ENCODE measurements at places on chromosomes 3 and 15. TPM values are rescaled to one million over a fixed set of nuclear protein-coding genes. Genes with fewer than 3 reads are reported as not detected.
A peak's percentile ranks its signal among the peaks of the same experiment; 100 is the strongest.

Gene WNT7A
- not detected for total RNA-seq

Gene CYP1A2
- total RNA-seq, result not detected

Gene COL8A1
- total RNA-seq, result 1.9 TPM

Gene SAMD7
- total RNA-seq, result not detected

Gene ADAMTS17
- total RNA-seq, result 4.2 TPM

Gene PYGO1
- 0.30 TPM for total RNA-seq

Gene KLF15
- total RNA-seq, result 1.9 TPM

Gene RAD54L2
- total RNA-seq, result 16.4 TPM

Gene ROBO2
- total RNA-seq, result 0.88 TPM

Gene CELF6
- total RNA-seq, result 0.74 TPM

Gene CAND2
- 0.72 TPM for total RNA-seq

Gene CELSR3
- total RNA-seq, result 2.0 TPM

GRCh38 chr15:69786136-69786701 is 311.5 kb downstream of the TLE3 start:
- no peaks in the 10 kb centered on the region for H3K4me1 ChIP-seq
- no peak for DNase-seq
- H3K27ac ChIP-seq, result no peak overlapping the region
- no peak overlapping the region for H3K4me3 ChIP-seq
- H3K27me3 ChIP-seq, result no peaks in the 10 kb centered on the region
- H3K36me3 ChIP-seq, result no peaks in the 10 kb centered on the region

GRCh38 chr15:50544368-50544767 is 2.1 kb downstream of the USP50 start:
- H3K27me3 ChIP-seq, result no peaks in the 10 kb centered on the region
- no peaks in the 10 kb centered on the region for H3K36me3 ChIP-seq
- H3K4me1 ChIP-seq, result no peaks in the 10 kb centered on the region
- H3K27ac ChIP-seq, result no peak overlapping the region
- H3K4me3 ChIP-seq, result no peak overlapping the region

GRCh38 chr3:143294188-143294587 is 174.6 kb downstream of the CHST2 start:
- DNase-seq, result no peak
- H3K4me1 ChIP-seq, result no peaks in the 10 kb centered on the region
- H3K27ac ChIP-seq, result no peak overlapping the region
- H3K4me3 ChIP-seq, result no peak overlapping the region
- H3K36me3 ChIP-seq, result no peaks in the 10 kb centered on the region

- no peak for DNase-seq
- H3K4me3 ChIP-seq, result no peak overlapping the region
Observed at GRCh38 chr3:113658107-113658506, 38.3 kb downstream of the USF3 start.

GRCh38 chr3:195101001-195101583 is 169.9 kb downstream of the XXYLT1 start:
- no peaks in the 10 kb centered on the region for H3K27me3 ChIP-seq
- H3K4me1 ChIP-seq, result no peaks in the 10 kb centered on the region
- H3K36me3 ChIP-seq, result no peaks in the 10 kb centered on the region
- H3K27ac ChIP-seq, result peak overlapping the region; percentile 28
- H3K4me3 ChIP-seq, result no peak overlapping the region

DNA sequence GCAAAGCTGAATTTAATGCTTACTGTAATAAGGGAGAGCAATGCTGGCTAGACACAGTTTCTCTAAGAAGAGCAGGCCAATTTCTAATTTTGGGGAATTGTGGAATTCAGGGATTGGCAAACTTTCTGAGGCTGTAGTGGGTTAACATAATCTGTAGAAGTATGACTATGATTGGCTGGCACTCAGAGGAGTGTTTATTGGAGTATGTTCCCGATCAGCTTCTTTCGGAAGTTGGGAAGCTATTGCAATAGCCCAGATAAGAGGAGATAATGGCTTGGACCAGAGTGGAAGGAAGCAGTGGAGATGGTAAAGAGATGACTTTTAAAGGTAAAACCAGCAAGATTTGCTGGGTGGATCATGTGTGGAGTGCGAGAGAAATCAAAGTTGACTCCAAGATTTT is 19.4 kb downstream of the TMOD3 start:
- H3K36me3 ChIP-seq, result no peaks in the 10 kb centered on the region
- H3K27ac ChIP-seq, result no peak overlapping the region
- DNase-seq, result no peak
- no peaks in the 10 kb centered on the region for H3K27me3 ChIP-seq

- H3K4me3 ChIP-seq, result no peak overlapping the region
- no peak overlapping the region for H3K27ac ChIP-seq
- no peaks in the 10 kb centered on the region for H3K36me3 ChIP-seq
- H3K4me1 ChIP-seq, result no peaks in the 10 kb centered on the region
Observed at GRCh38 chr15:47820057-47820746, 102.9 kb downstream of the SEMA6D start.

- DNase-seq, result no peak
- no peak overlapping the region for H3K27ac ChIP-seq
- no peaks in the 10 kb centered on the region for H3K36me3 ChIP-seq
- H3K4me3 ChIP-seq, result no peak overlapping the region
Observed at GRCh38 chr3:72907131-72907711, 19.4 kb downstream of the GXYLT2 start.

DNA sequence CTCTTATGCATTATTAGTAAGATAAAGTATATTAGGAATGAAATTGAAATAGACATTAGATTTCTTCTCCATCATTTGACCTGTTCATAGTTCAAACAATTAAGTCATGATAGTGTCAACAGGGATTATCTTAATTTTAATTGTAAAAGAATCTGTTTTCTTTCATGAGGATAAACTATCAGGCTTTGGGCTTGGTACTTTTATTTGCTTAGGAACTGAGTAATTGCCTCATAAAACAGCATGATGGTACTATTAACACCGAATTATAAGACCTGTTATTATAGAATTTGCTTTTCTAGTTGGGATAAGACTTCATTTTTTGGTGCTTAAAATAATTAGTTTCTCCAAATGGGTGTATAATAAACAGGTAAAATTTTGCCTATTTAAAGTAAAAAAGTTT is 71.8 kb downstream of the FNDC3B start:
- no peaks in the 10 kb centered on the region for H3K27me3 ChIP-seq
- no peak overlapping the region for H3K27ac ChIP-seq
- H3K4me3 ChIP-seq, result no peak overlapping the region

- H3K4me1 ChIP-seq, result no peaks in the 10 kb centered on the region
- no peak overlapping the region for H3K27ac ChIP-seq
- no peak for DNase-seq
- H3K27me3 ChIP-seq, result no peaks in the 10 kb centered on the region
Observed at GRCh38 chr15:66472176-66472999, 25.2 kb downstream of the SNAPC5 start.

DNA sequence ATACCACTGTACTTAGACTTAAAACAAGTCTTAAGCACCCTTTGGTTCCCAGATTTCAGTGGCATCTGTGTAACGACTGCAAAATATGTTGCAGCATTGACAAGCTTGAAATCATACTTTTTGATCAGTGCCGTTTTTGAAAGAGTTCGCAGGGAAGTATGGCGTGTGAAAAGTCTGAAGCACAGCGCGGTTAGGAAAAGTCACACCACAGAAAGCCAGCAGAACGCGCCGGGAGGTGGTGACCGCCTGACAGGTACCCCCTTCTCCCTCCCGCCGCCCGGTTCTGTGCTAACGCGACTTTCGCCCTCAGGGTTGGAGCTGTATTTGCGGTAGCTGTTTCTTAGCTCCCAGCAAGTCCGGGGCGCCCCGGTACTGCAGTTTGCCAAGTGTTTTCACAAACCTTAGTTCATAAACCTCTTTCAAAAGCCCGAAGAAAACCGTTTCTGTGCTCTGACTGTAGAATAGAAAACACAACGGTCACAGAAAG is 481 bp upstream of the CRYBG3 start:
- no peaks in the 10 kb centered on the region for H3K4me1 ChIP-seq
- H3K4me3 ChIP-seq, result peak overlapping the region; percentile 88
- DNase-seq, result peak; percentile 61
- no peaks in the 10 kb centered on the region for H3K27me3 ChIP-seq

GRCh38 chr3:140470211-140470610 is 207.7 kb upstream of the TRIM42 start:
- no peaks in the 10 kb centered on the region for H3K36me3 ChIP-seq
- no peak for DNase-seq
- H3K4me3 ChIP-seq, result no peak overlapping the region
- no peaks in the 10 kb centered on the region for H3K4me1 ChIP-seq
- H3K27ac ChIP-seq, result no peak overlapping the region

DNA sequence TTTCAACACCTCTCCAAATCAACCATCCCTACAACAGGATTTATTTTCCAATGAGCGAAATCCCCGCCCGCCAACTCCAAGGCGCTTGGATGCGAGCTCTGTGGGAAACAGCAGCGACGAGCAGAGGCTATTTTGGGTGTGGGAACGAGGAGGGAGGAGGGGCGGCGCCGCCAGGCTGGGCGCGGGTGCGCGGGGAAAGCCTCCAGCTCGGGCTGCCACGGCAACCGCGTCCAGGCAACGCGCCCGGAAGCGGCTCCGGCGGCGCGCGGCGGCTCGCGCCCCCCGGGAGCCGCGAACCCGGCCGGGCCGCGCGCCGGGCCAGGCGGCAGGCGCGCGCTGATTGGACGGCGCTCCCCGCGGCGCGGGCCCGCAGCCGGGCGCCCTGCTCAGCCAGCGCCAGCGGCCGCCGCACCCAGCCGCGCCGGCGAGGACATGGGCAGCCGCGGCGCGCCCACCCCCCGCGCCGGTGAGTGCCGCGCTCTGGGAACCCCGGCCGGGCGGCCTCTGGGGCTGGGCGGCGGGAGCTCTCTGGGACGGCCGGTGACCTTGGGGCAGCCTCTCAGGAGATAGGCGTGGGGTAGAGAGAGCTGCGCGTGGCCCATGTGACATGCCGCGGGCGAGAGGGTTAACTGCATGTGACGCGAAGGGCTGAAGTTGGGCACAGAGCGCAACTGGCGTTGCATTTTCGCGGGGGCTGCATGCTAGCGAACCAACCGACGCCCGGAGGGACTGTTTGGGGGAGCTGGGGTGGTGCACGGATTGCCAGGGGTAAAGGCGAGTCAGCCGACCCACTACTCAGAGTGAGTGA is at the start of gene FAM81A:
Gene FAM81A, plus strand, starts transcription at position 370 of the 808 bp plus-strand sequence. CDS start 20,441 bp downstream, outside the sequence.
- no peaks in the 10 kb centered on the region for H3K36me3 ChIP-seq
- H3K4me1 ChIP-seq, result peaks cover 6% of the 10 kb centered on the region
- peak; percentile 88 for DNase-seq
- no peak within 1 kb of the TSS for H3K27ac ChIP-seq

GRCh38 chr3:11391174-11391879 is 119.1 kb downstream of the ATG7 start:
- H3K4me3 ChIP-seq, result no peak overlapping the region
- H3K4me1 ChIP-seq, result peaks cover 8% of the 10 kb centered on the region
- no peaks in the 10 kb centered on the region for H3K27me3 ChIP-seq
- no peaks in the 10 kb centered on the region for H3K36me3 ChIP-seq
- peak; percentile 45 for DNase-seq
- H3K27ac ChIP-seq, result peak overlapping the region; percentile 35

DNA sequence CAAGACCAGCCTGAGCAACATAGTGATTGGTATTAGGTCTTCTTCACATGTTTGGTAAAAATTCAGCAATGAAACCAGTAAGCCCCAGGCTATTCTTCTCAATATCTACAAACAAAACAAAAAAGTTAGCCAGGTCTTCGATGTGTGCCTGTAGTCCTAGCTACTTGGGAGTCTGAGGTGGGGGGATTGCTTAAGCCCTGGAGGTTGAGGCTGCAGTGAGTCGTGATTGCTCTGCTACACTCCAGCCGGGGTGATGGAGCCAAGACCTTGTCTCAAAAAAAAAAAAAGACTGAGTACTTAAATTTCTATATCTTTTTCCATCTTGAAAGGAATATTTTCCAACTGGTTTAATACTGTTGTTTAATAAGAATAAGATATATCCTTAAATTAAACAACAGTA is 106.8 kb downstream of the MBNL1 start:
- H3K27ac ChIP-seq, result no peak overlapping the region
- H3K27me3 ChIP-seq, result no peaks in the 10 kb centered on the region
- DNase-seq, result no peak
- no peaks in the 10 kb centered on the region for H3K4me1 ChIP-seq
- H3K4me3 ChIP-seq, result no peak overlapping the region

DNA sequence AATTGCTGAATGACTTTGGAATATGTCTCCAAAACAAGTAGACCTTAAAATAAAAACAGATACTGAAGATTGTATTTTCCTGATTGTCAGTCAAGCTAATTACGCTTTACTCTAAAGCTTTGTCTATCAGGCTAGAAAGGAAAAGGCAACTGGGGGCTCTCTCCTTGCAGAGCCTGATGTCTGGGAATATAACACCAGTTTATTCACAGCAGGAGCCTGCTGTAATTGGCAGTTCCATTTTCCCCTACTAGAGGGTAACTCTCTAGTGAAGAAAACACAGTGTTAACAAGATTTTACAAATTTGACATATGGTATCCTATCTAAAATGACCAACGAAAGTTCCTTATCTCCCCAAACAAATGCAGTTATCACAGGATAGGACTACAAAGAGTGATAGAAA is 158.8 kb downstream of the PDZRN3 start:
- no peak for DNase-seq
- no peak overlapping the region for H3K27ac ChIP-seq
- H3K4me3 ChIP-seq, result no peak overlapping the region
- H3K36me3 ChIP-seq, result no peaks in the 10 kb centered on the region
- H3K27me3 ChIP-seq, result no peaks in the 10 kb centered on the region

GRCh38 chr3:145842294-145842902 is 318.6 kb downstream of the PLOD2 start:
- no peaks in the 10 kb centered on the region for H3K4me1 ChIP-seq
- DNase-seq, result no peak
- H3K4me3 ChIP-seq, result no peak overlapping the region
- H3K27me3 ChIP-seq, result no peaks in the 10 kb centered on the region
- H3K27ac ChIP-seq, result no peak overlapping the region

GRCh38 chr3:136311261-136311660 is 61.1 kb downstream of the PCCB start:
- H3K27ac ChIP-seq, result no peak overlapping the region
- H3K4me3 ChIP-seq, result no peak overlapping the region
- H3K4me1 ChIP-seq, result no peaks in the 10 kb centered on the region
- no peaks in the 10 kb centered on the region for H3K36me3 ChIP-seq
- H3K27me3 ChIP-seq, result no peaks in the 10 kb centered on the region

DNA sequence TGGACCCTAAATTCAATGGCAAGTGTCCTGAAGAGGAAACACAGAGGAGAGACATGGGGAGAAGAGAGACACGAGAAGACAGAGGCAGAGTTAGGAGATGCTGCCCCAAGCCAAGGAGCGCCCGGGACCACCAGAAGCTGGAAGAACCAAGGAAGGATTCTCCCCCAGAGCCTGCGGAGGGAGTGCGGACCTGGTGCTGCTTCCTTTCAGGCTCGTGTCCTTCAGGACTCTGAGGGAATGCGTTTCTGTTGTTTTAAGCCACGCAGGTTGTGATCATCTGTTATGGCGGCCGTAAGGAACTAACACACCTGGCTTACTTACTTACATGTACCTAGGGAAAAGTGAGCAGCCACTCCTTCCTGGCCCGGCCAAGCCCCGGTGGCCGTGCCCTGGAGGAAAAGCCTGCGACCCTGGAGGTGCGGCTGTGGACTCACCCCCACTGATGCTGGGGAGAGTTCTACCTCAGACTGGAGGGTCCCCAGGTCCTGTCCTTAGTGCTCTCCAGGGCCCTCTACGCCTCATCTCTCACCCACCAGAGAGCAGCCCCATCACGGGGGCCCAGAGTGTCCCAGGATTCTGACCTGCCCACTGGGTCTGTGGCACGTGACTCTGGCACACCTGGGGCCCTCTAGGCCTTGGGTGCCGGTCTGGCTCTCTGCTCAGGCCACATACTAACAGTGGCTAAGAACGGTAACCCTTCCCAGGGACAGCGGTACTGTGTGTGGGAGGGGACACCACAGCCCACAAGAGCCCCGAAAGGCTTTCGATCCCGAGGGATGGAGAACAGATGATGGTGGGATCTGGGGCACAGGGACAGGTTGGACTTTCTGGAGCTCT is 61.8 kb downstream of the ITGA11 start:
- no peaks in the 10 kb centered on the region for H3K36me3 ChIP-seq
- DNase-seq, result no peak
- no peaks in the 10 kb centered on the region for H3K27me3 ChIP-seq

GRCh38 chr3:183664913-183665381 is 29.5 kb downstream of the KLHL24 start:
- no peaks in the 10 kb centered on the region for H3K36me3 ChIP-seq
- no peak overlapping the region for H3K4me3 ChIP-seq
- no peak overlapping the region for H3K27ac ChIP-seq
- H3K27me3 ChIP-seq, result no peaks in the 10 kb centered on the region

All from colonic mucosa (tissue), 4 donors.